ENCODE measurements at places on chromosomes 5 and 9.

- no peak for DNase-seq
These were observed 67.8 kb downstream of the MED27 start for GRCh38 chr9:132011896-132012295.

- no peak for DNase-seq
These were observed 252.2 kb downstream of the NR2F1-AS1 start for GRCh38 chr5:93328833-93329232.

DNA sequence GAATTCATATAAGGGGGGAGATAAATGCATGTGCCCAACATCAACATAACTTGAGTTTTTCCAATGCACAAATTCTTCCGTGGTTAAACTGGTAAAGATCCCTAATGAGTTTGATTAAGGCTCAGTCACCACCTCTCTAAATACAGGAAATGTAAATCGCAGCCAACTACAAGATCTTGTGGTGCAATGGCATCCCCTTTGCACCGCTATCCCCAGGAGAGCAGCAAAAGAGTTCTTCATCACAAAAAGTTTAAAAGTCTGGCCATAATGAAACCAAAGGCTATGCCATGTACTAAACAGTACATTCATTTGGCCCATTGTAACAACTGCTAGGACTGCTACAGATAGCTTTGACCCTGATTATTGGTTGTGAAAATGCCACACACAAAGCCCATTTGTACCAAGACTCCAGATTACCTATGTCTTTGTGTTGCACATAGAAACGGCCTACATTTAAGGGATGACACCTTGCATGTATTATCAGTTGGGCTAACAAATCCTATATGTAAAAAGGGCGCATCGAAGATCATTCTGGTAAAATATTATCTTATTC is 44.5 kb downstream of the ZNF608 start:
- DNase-seq = no peak

DNA sequence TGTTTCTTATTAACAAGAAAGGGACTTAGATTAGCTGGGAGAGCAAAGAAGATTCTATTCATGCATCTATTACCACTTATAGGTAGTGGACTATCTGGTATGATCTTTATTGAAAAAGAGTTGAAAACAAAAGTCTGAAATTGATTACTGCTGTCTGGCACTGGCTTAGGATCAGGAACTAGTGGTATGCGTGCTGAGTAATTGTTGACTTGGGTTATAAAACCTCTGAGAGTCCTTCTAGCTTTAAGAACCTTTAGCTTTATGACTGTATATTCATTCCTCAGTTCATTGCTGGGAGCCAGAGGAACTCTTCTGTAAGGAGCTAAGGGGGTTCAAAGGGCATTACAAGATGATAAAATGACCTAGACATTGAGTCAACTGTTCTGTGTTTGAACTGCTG is 7.6 kb downstream of the SLC1A1 start:
- no peak for DNase-seq

DNA sequence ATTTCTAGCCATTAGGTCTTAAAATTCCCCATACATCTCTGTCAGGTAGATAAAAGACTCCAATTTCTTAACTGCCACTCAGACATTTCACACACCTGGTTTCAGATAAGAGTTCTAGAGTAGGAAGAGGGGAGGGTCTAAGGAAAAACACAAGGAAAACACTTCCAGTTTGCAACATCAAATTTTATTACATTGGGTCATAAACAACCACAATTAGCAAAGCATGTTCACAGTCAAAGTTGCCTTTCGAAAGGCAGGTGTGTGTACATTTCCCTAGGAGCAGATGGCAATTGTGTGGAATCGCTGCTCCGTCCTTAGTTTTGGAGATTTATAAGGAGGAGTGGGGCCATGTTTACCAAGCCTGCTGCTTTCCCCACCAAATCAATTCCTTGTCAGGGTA is 120.8 kb downstream of the DMRT2 start:
- DNase-seq = no peak

DNA sequence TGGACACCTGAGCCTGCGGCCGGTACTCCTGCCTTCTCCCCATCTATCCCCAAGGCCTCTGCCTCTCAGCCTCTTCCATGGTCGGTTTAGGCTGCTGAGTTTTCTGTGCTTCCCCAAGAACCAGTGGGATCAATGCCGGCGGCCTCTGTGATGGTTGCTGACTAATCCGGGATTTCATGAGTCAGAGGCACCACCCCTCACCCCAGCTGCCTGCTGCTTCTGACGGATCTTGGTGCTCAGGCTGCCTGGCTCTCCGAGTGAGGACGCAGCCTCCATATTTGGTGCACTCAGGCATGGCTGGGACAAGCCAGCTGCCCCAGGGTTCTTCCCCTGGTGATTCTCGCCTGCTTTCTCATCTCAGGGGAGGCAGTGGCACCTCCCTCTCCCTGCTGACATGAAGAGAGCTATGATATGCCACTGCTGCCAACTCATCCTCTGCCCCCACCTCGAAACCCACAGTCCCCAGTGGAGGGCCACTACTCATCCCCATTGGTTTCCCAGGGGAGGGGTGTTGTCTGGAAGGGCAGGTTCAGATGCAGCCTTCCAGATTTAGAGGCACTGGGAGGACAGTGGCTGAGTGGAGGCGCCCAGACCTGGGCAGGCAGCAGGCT is 3.3 kb upstream of the MAN1B1 start:
- no peak for DNase-seq

- no peak for DNase-seq
These were observed 49.9 kb downstream of the FSD1L start for GRCh38 chr9:105497704-105498103.

GRCh38 chr9:113603048-113603375 is 139.5 kb downstream of the RGS3 start:
- no peak for DNase-seq

DNA sequence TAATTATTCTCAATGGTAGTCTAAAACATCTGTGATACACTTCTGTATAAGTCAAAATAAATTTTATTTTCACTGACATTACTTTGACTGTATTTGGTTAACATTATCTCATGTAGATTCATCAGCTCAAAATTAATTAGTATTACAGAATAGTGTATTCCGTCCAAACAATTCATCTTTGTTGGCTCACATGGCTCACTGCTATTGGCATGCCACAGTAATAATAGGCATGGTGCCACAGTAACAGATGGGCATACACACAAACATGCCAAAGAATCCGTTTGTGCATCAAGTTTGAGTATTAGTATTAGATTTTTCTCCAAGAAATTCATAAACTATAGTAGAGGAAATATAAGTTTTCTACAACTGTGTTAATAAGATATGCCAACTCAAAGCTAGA is 14.2 kb downstream of the AP3B1 start:
- peak; percentile 68 for DNase-seq

GRCh38 chr9:128408963-128409431 is 11.7 kb upstream of the CERCAM start:
- no peak for DNase-seq

- DNase-seq = no peak
These were observed 71.0 kb downstream of the USP20 start for GRCh38 chr9:129906298-129906697.

DNA sequence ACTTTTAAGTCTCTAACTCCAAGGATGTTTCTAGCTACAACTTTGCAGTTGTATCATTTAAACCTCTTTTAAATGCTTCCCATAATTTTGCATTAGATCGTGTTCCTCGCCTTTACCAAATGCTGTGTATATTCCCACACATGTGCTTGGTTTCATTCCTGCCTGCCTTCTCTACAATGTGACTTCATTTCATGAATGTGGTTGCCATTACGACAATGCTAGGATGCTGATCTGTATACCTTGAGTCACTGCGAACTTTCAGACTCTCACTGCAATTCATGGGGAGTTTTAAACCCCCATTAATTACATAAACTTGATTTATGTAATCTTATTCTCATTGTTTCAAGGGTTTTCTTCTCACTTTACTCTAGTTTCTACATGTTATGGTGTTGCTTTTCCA is 50.3 kb downstream of the UBE2QL1 start:
- DNase-seq = no peak

DNA sequence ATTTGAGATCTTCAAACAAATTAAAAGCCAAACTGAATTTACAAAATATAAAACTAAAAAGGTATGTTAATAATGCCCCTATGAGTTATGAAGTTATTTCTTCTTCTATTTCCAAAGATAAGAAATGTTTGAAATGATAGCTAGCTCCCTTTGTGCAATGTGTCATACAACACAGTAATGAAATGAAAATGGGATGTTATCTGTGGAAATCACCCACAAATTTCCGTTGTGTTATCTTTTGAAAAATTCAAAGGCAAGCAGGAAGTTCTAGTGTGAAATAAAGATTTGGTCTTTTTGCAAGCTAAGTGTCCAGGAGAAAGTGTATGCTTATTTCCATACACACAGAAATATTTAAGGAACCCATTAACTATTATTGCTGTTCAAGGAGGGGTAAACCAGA is 375.3 kb upstream of the PRR16 start:
- no peak for DNase-seq

DNA sequence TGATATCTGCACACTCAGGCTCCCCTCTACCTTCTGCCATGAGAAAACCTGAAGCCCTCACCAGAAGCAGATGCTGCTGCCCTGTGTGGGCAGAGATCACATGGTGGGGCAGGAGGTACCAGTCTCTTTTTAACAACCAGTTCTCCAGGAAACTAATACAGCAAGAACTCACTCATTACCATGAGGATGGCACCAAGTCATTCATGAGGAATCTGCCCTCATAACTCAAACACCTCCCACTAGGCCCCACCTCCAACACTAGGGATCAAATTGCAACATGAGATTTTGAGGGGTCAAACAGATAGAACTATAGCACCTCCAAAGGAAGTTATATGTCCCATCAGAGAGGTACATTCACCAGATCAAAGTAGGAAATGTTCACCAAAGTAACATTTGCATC is 136.3 kb upstream of the SHB start:
- no peak for DNase-seq

GRCh38 chr5:96326902-96327301 is 106.1 kb downstream of the PCSK1 start:
- no peak for DNase-seq

- DNase-seq = no peak
These were observed 730.6 kb upstream of the ZNF608 start for GRCh38 chr5:125476901-125477585.

GRCh38 chr9:95727947-95728520 is 147.5 kb upstream of the ERCC6L2 start:
- DNase-seq = no peak

GRCh38 chr5:114387433-114387832 is 25.6 kb downstream of the KCNN2 start:
- DNase-seq = no peak

- DNase-seq = no peak
These were observed 87.0 kb downstream of the IQGAP2 start for GRCh38 chr5:76489877-76490688.

GRCh38 chr5:131193106-131193505 is 22.4 kb downstream of the LYRM7 start:
- DNase-seq = no peak

DNA sequence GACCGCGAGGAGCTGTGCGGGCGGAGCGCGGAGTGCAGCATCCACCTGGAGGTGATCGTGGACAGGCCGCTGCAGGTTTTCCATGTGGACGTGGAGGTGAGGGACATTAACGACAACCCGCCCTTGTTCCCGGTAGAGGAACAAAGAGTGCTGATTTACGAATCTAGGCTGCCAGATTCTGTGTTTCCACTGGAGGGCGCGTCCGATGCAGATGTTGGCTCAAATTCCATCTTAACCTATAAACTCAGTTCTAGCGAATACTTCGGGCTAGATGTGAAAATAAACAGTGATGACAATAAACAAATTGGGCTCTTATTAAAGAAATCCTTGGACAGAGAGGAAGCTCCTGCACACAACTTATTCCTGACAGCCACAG is 590 bp downstream of the PCDHA6 start:
- no peak for DNase-seq

GRCh38 chr9:126248680-126249079 is 77.9 kb upstream of the MVB12B start:
- no peak for DNase-seq
